ENCODE measurements at places on chromosomes 11 and 22. TPM values are rescaled to one million over a fixed set of nuclear protein-coding genes. Genes with fewer than 3 reads are reported as not detected.

SAA2 gene
- 2.1 TPM for polyA plus RNA-seq

SCGB1D2 gene
- 2.8 TPM for polyA plus RNA-seq

PLEKHA7 gene
- polyA plus RNA-seq, result 33.0 TPM

MS4A3 gene
- 0.63 TPM for polyA plus RNA-seq

PRODH gene
- 3.2 TPM for polyA plus RNA-seq

BRSK2 gene
- 24.7 TPM for polyA plus RNA-seq

LRRC55 gene
- polyA plus RNA-seq, result 0.76 TPM

MMP8 gene
- 0.25 TPM for polyA plus RNA-seq

RIMBP3C gene
- 14.4 TPM for polyA plus RNA-seq

MS4A15 gene
- 0.82 TPM for polyA plus RNA-seq

CHORDC1 gene
- polyA plus RNA-seq, result 20.9 TPM

RGL4 gene
- polyA plus RNA-seq, result 10.1 TPM

KCTD14 gene
- 3.8 TPM for polyA plus RNA-seq

MOV10L1 gene
- 73.3 TPM for polyA plus RNA-seq

PATE2 gene
- polyA plus RNA-seq, result 0.76 TPM

MRGPRE gene
- polyA plus RNA-seq, result 0.30 TPM

MMP12 gene
- polyA plus RNA-seq, result 0.61 TPM

HOATZ gene
- polyA plus RNA-seq, result 50.1 TPM

FAM227A gene
- 18.0 TPM for polyA plus RNA-seq

RAB3IL1 gene
- polyA plus RNA-seq, result 88.2 TPM

MS4A1 gene
- polyA plus RNA-seq, result 2.8 TPM

CHRNA10 gene
- polyA plus RNA-seq, result 1.8 TPM

OR5D18 gene
- polyA plus RNA-seq, result not detected

OR8G1 gene
- 0.29 TPM for polyA plus RNA-seq

SLC35F2 gene
- 7.8 TPM for polyA plus RNA-seq

GRK2 gene
- polyA plus RNA-seq, result 45.6 TPM

HMOX1 gene
- 37.8 TPM for polyA plus RNA-seq

CNTF gene
- polyA plus RNA-seq, result 1.0 TPM

TMEM80 gene
- polyA plus RNA-seq, result 38.9 TPM

TSPAN32 gene
- polyA plus RNA-seq, result 1.5 TPM

PHLDA2 gene
- 0.62 TPM for polyA plus RNA-seq

ZNF70 gene
- polyA plus RNA-seq, result 2.9 TPM

CYP2D6 gene
- polyA plus RNA-seq, result 0.54 TPM

MS4A12 gene
- 0.33 TPM for polyA plus RNA-seq

KRTAP5-2 gene
- polyA plus RNA-seq, result not detected

OR51B4 gene
- not detected for polyA plus RNA-seq

KRTAP5-8 gene
- not detected for polyA plus RNA-seq

CHST1 gene
- polyA plus RNA-seq, result 17.1 TPM

SHISA8 gene
- not detected for polyA plus RNA-seq

CRYBA4 gene
- polyA plus RNA-seq, result 2.6 TPM

BDNF gene
- 1.1 TPM for polyA plus RNA-seq

SNX32 gene
- 4.9 TPM for polyA plus RNA-seq

PKP3 gene
- 1.2 TPM for polyA plus RNA-seq

OR5AP2 gene
- not detected for polyA plus RNA-seq

SCGB1A1 gene
- polyA plus RNA-seq, result not detected

PAMR1 gene
- polyA plus RNA-seq, result 13.2 TPM

CTNND1 gene
- polyA plus RNA-seq, result 134 TPM
